ENCODE measurements at places on chromosomes 7 and 10.

DNA sequence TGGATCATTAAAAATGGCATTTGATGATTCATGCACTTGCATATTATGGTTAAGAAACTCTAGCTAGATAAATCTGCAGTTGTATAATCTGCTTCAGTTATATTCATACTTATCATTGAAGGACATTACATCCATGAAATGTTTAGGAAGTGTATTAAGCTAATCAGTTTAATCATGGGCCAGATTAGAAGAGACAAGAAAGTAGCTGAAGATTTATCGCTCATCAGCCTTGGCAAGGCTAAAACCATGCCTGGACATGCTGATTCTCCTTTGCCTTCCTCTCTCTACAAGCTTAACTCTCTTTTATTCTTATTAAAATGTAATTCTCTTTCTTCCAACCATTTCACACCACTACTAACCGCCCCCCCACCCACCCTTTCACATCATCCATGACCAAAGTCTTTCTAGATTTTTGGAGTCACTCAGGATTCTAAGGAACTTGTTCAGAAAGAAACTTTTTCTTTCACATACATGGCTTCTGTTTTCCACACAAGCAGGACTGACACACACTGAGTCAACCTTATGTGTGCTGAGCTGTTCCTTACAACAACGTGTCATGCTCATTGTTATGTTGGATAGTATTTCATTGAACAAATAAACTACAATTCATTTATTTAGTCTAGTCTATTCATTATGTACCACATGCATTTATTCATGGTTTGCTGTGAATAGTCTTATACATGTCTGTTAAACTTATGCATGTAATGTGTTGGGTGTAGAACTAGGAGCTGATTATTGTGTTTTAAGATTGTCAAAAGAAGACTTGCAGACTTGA lies 227.3 kb upstream of the SP8 start:
- DNase-seq, result no peak

DNA sequence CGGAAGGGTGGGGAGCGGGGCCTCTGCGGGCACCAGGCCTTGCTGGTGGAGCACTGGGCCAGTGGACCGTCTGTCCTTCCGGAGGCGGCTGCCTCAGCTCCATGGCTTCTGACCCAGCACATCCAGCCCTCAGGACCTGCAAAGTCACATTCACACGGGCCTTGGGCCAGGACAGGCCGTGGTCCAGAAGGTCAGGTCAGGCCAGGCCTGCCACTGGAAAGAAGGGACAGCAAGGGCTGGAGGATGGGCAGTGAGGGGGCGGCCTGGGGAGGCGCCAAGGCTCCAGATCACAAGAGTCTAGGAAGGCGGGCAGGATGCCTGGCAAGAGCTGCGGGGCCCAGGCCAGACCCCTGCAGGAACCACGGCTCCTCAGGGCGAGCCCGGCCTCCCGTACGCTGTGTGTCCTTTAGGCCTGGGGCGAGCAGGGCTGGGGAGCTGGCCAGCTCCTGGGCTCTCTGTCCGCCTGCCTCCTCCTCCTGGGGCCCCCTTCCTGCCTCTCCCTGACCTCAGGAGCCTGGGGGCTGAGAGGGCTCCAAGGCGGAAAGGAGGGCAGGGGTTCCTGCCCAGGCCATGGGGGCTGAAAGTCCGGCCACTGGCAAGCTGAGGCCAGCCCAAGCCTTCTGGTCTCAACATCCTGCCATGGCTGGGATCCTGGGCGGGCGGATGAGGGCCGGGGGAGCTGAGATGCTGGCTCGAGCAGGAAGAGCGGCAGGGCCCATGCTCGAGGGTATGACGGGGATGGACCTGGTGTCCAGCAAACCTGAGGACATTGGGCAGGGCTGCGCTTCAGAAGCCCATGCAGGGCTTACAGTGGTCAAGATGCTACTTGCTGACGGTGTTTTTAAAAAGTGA lies 225.8 kb downstream of the ELFN1 start:
- no peak for DNase-seq

GRCh38 chr7:105689067-105689819 lies 108.0 kb upstream of the EFCAB10 start:
- DNase-seq, result no peak

DNA sequence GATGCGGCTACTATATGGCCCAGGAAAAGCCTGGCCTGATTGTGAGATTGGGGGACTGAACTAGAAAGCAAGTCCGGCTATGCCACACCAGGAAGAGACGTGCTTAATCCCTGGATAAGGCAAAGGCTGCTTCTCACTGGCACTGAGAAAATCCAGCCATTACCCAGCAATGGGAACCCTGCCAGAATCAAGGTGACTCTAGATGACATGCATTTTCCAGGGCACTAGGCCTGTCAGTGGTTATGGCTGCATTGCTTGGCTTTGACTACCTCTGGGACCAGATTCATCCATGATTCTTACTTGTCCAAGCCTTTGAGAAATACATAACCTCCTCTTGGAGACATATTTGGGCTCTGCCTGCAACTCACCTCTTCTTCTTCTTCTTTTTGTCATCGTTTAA lies 317.2 kb downstream of the GRID1 start:
- DNase-seq, result no peak

DNA sequence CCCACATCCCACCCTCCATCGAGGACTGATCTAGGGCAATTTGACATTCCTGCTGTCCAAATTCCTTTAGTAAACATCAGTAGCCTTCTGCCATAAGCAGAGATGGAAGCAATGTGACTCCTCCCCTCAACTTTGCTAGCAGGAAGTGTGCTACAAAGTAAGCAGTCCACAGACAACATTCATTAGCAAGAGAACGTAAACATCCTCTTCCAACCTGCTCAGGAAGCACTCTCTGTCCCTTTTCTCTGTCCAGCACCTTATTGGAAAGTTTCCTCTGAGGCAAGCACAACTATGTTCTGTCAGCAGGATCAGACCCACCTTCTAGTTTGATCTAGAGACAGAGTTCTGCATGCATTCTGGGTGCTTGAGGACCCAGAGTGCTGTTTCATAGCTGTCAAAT lies 48.1 kb upstream of the LRGUK start:
- DNase-seq, result no peak

GRCh38 chr7:113026941-113027340 lies 59.7 kb downstream of the GPR85 start:
- no peak for DNase-seq

- peak; percentile 36 for DNase-seq
These were observed at the start of gene IGFBP1 for GRCh38 chr7:45888185-45888992. IGFBP1 (plus strand) TSS chr7:45888488; CDS start chr7:45888653, 165 bp downstream.

- no peak for DNase-seq
These were observed 568.1 kb upstream of the MKI67 start for GRCh38 chr10:128694168-128694850.

DNA sequence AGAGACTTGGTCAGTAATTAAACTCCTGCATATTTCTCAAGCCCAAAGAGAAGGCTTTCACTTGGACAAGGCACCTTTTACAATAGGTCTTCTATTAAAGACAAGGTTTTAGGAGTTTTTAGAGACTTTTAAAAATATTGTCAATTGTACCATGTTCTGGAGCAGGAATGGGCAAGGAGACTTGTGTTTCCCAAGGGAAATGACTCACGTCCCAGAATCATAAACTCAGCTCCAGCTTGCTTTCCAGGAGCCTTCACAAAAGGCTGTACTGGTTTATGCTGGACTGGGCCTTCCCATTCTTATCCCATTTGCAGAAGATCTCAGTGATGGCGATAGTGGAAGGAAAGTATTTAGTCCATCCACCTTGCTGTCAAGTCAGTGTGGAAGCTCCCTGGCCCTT lies 7.8 kb upstream of the GLI3 start:
- DNase-seq, result no peak

- no peak for DNase-seq
These were observed 47.3 kb downstream of the LRRN3 start for GRCh38 chr7:111138193-111138569.

DNA sequence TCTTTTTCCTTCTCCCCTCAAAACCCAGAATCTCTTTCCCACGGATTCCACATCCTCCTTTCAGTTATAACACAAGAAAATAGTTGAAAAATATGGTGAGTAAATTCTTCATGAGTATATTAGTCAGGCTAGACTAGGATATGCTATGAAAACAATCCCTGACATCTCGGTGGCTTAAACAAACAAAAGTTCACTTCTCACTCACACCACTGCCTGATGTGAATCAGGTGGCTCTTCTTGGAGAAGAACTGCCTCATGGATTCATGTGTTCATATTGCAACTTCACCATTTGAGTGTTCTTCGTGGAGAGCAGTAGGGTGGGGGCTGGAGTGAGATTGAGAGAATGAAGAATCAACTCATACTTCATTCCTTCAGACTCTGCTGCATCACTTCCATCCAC lies 204.1 kb downstream of the PHF14 start:
- no peak for DNase-seq

GRCh38 chr7:25594122-25594521 lies 365.8 kb upstream of the NPVF start:
- no peak for DNase-seq

DNA sequence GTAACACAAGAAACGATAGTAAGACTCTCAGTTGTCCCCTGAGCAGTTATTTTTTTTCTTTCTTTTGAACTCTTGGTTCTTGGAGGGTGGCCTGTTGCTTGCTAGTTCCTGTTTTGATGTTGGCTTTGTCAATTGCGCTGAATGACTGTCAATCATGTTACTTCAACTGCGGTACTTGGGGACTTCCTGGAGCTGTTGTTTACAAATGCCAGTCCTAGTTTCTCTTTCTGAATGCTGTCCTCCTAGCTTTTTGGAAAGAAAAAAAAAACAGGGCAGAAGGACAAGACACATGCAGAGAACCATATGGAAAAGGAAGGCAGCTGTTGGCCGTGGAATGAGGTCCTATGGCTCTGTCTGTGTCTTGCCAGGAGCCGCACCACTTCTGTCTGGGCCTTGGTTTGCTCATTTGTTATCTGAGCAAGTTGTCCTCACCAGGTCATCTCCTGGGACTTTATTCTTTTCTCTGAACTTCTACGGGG lies 7.0 kb upstream of the PDCD4 start:
- no peak for DNase-seq

DNA sequence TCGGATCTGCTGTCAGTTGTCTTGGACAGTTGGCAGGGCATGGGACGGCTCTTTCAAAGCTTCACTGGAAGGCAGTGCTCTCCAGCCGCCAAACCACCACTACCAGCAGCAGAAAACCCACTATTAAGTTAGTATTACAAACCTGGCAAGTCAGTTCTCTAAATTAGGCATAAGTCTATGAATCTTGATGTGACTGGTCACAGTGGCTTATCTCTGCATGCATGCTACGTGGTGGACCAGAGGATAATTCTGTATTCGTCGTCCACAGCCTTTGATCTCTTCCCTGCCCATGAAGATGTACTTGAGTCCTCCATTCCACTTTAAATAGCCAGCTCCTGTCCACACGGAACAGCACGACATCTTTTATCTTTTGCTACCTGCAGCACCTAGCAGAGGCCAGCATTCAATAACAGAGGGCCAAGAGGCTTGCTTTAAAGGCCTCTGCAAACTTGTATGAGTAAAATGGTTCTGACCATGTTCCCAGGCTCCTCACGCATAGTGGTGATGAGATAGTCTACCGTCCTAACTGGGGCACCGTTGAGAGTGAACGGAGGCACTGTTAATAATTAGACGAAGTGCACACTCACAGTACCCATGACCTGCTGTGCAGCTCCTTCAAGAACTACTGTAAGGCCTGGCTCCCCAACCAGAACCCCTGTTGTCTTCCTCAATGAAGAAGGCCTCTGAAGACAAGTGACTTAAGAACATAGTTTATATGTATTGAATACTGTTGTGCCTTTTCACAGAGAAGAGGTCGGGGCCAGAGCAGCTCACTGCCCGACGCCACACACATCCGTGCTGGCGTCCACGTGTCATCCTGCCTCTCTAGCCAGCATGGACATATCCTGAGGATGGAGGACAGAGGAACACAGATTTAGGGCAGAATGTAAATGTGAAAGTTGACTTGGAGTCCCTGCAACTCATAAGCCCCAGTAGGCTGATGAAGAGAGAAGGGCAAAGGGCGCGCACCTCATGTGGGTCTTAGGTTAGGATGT lies 1.0 kb downstream of the GPR146 start:
- no peak for DNase-seq

DNA sequence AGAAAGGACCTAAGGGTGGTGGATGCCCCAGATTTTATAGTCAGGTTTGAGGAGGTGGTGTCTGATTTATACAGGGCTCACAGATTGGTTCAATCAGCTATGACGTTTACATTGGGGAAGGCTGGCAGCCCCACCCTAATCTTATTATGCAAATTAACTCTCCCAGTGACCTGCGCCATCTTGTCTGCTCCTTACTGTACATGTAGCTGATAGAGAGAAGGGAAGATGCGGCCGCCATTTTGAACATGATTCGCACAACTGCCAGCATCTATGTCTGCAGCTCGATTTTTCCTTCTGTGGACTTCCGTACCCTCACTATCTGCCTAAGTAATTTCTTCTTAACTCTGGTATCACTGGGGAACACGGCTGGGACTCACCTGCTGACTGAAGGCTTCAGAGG lies 619.0 kb upstream of the DPP6 start:
- DNase-seq, result no peak

DNA sequence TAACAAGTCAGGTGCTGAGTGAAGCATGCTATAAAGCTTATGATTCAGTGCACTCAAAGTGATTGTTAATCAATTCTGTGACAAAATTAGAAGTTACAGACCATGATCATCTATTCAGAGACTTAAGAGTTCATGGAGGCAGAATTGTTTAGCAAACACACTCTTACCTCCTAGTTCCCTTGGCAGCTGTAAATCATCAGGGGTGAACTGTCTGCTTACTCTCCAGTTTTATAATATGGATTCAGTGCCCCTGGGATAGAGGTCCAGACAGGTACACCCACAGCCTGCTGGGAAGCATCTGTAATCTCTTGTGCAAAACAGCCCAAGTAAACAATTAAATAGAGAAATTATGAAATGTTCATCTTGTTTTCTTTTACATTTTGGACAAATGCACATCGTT lies 835.0 kb upstream of the COBL start:
- no peak for DNase-seq

DNA sequence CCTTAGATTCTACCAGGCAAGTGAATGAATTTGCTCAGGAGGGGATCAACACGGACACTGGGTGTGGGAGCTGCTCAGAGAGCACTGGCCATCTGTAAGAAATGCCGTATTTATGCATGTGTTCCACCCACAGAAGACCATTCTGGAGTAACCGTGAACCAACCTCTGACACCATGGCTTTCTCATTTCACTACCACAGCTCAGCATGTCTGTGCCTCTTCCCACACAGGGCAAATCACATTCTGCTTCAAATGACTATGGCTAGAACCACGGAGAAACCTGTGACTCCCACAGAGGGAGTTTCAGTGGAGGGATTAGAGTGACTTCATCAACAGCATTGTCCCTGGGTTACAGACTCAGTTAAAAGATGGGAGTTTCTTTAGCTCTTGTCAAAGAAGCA lies 893.4 kb downstream of the XPNPEP1 start:
- DNase-seq, result no peak

- DNase-seq, result no peak
These were observed 979 bp downstream of the LRRC4 start for GRCh38 chr7:128030263-128030653.

All from NCI-H1105 treated with DMSO at 0.1 percent for 48 hours (cell line).